ENCODE measurements at places on chromosomes 7 and 10.

DNA sequence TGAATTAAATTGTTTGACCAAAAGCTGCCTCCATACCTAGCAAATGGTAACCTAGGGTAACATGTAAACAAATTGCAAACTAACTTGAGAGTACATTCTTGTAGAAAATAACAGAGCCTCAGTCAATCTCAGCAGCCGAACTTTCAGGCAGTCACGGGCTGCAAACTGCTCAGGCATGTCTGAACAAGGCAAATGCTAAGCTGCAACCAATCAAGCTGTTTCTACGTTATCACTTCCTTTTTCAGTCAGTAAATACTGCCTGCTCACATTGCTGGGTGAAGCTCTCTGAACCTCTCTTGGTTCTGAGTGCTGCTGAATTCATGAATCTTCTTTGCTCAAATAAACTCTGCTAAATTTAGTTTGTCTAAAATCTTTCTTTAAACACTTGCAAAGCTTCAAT, 1212.4 kb downstream of the SORCS1 start:
- DNase-seq = no peak

GRCh38 chr7:69190763-69191162, 407.5 kb upstream of the AUTS2 start:
- DNase-seq = no peak

GRCh38 chr10:70461397-70462348, 16.9 kb upstream of the PALD1 start:
- no peak for DNase-seq

GRCh38 chr10:133276435-133277201, at the start of gene ADAM8:
Gene ADAM8 (minus strand): TSS chr10:133276868. CDS start chr10:133276817, 51 bp downstream.
- DNase-seq = peak; percentile 63

GRCh38 chr10:122981066-122981464, 864 bp downstream of the PSTK start:
- no peak for DNase-seq

DNA sequence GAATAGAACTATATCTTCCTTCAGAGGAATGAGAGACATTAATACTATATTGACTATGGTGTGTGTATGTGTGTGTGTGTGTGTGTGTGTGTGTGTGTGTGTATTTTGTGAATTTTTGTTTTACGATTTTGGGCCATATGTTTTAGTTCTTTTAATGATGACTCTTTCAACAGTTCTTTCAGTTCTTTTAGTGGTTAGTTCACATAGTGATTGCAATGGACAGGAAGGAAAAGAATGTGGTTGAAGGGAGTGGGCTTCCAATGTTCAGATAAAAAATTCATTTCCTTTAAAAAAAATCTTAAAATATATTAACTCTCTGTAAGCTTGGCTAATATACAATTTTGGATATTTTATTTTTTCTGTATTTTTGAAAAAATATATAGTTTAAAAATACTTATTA, 315.7 kb upstream of the DGKB start:
- no peak for DNase-seq

GRCh38 chr10:113732160-113732881, 19.2 kb upstream of the PLEKHS1 start:
- DNase-seq = no peak

DNA sequence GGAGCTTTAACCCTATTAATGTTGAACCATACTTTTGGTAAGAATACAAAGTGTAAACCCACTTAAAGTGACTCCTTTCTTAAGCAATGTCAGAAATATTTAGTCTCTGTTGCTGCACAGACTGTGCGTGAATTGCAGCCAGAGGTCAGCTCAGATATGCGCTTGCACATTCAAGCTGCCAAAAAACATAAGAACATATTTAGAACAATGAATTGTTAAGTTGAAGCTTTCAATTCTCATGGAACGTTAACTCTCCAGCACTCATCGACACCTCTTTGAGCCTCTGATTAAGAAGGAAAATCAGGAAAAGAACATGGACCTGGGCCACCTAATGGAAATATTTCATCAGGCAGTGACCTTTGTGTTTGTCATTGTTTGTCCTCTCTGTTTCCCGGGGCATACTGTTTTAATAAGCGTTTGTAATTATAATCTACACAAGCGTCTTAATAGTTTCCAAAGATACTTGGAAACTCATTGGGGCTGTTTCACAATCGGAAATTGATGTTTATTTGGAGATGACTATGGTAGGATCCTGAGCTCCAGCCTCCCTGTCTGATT, 193.0 kb upstream of the CELF2 start:
- DNase-seq = no peak
